ENCODE measurements at places on chromosomes 12 and 14.
A peak's percentile ranks its signal among the peaks of the same experiment; 100 is the strongest.

DNA sequence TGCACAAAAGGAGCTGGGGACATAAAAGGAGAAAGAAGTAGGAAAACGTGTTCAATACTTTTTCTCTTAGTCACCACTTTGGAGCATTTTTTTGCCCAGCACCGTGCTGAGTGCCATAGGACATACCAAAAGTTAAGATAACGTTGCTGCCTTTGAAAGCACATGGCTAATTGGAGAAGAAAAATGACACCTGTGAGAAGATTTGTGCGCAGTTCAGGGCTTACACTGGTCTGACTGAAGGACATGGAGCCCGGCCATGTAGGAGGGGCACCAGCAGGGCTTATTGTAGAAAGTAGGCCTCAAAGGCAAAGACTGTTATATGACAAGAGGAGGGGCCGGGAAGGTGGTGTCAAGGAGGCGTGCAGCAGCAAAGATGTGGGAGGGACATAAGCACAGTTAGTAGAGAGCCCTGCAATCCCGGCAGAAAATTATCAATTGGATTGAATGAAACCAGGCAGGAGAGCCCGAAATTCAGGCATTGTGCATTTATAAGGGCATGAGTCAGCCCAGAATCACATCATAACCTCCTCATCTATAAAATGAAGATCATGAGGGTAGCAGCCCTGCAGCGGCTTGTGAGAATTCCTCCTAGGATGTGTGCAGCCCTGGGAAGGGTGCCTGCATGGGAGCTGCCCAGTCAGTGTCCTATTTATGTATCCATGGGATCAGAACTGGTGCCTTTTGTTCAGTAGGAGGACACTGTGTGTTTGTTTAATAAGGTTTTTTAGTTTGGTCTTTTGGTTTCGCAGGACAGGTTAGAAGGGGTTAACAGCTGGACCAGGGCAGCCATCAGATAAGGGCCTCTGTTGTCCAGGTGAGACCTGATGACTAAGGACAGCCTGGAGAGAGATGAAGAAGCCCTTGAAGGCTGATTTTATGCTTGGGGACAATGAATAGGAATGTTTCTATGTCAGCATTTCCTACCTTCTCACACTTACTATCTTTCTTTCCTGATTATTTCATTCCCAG, 122.4 kb downstream of the GPR135 start:
- no peak for DNase-seq

- no peak for DNase-seq
These were observed 204.9 kb downstream of the DAD1 start for GRCh38 chr14:22384167-22384549.

- no peak for DNase-seq
These were observed 118.5 kb downstream of the RFLNA start for GRCh38 chr12:124413401-124413800.

DNA sequence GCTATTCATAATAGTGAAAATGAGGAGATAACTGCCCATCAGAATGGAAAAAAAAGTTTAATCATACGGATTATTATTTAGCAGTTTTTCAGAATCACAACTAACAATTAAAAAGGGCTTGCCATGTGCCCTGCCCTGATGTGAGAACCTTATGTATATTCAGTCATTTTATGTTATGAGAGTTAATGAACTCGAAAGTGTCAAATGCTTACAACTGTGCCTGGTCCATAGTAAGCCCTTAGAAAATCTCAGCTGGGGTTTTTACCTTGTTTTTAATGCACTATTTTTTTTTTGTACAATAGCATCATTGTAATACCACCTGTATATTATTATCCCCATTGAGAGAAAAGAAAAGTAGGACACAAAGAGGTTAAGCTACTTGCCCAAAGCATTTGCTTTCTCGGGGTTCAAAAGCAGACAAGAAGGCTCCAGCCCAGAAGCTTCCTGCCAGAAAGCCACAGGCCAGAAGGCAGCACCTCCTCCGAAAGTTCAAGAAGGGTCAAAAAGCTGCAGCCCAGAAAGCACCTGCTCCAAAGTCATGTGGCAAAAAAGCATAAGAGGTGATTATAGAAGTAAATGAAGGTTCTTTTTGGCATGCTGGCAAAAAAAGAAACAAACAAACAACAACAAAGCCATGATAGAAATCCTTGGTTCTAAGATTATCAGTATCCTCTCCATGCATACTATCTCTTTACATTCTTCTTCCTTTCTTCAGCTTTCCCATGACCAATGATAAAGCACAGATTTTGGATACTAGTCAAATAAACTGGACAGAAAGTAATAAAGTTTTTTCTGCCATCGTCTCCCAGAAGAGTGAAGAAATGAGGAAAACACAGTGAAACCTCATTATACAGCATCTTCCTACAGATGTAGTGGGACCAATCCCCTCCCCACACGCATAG, 59.1 kb upstream of the NAP1L1 start:
- no peak for DNase-seq

DNA sequence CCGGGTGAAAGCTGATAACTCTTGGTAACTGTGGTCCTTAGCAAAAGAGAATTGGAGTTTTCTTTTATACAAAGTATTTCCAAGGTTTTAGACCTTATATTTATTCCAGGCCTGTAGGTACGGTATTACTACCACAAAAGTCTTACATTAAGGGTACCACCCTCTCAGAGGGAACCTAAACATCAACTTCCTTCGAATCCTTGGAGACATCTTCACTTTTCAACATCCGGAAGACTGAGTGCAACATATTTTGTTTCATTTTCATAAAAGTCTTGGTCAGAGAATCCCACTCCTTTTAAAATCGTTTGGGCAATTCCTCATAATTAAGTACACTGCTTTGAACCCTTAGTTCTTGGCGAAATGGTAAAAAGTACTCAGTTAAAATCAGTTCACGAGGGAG, 1.2 kb downstream of the CNOT2 start:
- DNase-seq: no peak

- DNase-seq: no peak
These were observed 687.3 kb upstream of the MIS18BP1 start for GRCh38 chr14:45940318-45940717.

GRCh38 chr12:43571885-43572284, 19.9 kb upstream of the ADAMTS20 start:
- no peak for DNase-seq

DNA sequence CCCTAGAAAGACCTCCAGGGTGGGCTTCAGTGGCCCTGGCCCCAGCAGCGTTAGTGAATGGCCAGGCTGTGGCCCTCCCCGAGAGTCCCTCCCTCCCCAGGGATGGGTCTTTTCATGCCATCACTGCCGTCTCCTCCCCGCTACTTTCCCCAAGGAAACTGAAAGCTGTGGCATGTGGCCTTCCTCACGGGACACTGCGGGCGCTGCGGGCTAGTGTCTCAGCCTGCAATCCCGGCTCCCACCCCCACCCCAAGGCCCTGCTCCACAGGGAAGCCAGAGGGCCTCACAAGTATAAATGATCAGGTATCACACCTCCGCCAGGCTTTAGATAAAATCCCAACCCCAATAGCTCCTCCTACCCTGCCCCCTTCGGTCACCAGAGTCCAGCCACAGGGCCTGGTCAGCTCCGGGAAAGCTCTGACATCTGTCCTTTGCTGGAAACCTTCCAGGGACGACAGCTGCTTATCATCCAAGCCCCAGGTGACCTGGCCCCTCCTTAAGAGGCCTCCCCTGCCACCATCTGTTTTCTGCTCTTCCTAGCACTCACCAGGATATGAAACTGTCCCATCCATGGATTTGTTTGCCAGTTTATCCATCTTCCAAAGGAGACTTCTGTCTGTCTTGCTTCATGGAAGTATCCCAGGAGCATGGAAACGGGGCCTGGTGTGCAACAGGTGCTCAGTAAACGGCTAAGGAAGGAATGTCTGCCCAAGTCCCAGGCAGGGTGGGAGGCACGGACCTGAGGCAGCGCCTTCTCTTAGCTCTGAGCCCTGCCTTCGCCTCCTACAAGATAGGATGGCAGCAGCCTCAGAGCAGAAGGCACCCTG, 31.6 kb downstream of the CCDC85C start:
- DNase-seq: no peak

DNA sequence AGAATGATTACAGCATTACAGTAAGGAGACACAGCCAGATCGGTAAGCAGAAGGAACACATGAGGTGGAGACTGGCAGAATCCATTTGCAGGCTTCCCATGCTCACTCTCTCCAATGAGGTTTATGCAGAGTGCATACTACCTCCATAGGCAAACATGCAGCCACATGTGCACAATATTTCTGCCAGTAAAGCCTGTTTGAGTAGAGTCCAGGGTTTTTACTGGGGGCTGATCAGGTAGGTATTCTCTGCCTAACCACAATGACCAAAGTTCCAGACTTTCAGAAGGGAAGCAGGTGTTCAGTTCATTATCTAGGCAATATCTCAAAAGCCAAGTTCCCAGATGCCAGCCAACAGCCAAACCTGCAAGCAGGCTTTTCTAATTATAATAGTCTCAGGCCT, 31.1 kb downstream of the INTS13 start:
- DNase-seq: no peak

GRCh38 chr14:43640718-43641267, 866.3 kb downstream of the FSCB start:
- DNase-seq: no peak

DNA sequence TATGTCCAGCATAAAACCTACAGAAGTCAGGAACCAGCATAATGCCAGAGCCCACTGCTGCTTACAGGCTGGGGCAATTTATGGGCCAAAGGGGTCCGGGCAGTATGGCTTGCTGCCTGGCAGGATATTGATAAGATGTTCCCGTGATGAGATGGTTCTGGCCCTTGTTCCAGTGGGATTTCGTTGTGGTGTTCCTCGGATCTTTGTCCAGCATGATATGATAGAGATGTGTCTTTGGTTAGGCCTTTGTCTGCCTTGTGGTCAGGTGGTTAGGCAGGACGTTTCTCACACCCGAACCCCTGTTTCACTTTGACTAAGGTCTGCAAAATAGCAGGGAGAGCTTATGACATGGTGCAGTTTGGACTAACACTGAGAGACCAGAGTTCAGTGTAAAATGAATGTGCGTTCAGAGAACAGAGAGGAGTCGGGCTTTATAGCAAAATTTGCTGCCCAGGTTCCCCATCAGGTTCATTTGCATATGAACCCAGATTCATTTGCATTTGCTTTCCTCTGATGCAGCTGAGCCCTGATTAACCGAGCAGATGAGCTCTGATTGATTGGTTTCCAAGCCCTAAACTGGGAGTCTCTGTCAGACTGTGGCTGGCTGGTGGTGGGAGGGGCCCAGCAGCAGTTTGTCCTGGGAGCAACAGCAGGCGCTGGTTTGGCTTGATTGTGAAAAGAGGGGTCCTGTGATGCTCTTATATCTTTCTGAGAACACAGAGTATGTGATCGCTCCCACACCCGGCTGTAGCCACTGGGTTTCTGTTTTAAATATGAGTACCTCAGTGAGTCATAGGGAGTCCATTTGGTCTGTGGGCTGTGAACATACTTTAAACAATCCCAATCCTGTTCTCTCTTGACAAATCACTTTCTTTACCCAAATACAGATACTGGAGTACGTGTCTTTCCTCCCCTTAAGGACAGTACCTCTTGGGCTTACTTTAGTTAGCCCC, 156.3 kb upstream of the PZP start:
- DNase-seq: peak; percentile 50

DNA sequence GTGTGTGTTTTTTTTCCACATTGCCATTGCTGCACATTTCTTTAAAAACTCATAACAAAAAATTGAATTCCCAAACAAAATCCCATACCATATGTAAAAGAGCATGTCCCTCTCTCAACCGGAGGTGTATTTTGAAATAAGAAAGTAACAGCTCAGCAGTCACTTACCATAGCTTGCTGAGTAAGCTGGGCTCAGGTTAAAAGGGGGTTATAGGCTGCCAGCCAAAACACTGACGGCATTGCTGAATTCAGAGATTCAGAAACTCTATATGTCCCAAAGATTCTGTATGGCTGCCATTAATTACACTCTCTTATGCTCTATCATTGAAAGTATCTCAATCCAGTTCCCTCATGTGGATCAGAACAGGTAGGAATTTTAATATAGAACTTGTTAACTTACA, 276.0 kb downstream of the FOXG1 start:
- no peak for DNase-seq

- no peak for DNase-seq
These were observed 105.8 kb downstream of the PRKD1 start for GRCh38 chr14:29821661-29822429.

GRCh38 chr14:75871181-75871880, 110.5 kb downstream of the TGFB3 start:
- DNase-seq: no peak

DNA sequence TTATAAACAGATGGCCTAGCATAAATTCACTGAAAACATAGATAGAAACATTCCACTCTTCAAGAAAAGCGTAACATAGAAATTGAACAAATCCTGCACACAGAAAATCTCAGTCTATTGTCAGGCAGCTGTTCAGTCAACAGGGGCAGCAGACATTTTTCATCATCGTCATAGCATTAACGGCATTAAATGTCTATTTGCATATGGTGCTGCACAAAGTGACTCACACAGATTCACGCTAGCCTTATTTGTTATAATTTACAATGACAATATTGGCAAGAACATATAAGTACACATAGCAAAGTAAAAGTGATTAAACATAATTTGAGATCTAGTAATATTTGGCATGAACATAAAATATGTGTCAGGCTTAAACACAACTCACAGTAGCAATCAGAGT, 95.7 kb downstream of the CEP128 start:
- no peak for DNase-seq

GRCh38 chr14:88793259-88793625, 489 bp upstream of the EML5 start:
- DNase-seq: no peak

DNA sequence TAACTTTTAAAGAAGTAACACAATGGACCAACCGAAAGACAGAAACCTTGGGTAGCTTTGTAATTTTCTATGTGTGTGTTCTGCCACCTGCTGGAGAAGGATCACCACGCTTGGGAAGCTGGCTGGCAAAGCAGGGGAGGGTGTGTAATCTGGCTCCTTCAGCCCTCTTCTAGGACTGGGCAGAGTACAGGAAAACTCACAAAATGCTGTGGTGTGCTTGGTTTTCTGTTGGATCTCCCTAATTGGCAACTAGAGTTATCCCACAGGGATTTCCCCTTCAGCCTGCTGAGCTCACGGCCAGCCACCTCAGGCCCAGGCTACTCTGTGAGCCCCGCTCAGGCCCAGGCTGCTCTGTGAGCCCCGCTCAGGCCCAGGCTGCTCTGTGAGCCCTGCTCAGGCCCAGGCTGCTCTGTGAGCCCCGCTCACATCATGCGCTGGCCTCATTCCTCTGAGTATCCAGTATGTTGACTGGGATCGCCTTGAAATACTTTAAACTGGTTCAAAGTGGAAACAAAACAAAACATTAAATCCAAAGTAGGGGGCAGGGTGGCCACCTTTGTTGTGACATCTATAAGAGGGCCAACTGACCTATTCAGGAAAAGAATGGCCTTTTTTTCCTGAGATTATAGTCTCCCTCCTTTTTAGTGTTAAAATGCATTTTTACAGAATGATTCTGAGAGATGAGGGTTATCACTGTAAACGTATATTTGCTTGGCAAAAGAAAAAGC, 52.0 kb upstream of the RNU6-8 start:
- peak; percentile 54 for DNase-seq

- no peak for DNase-seq
These were observed 682 bp downstream of the BATF start for GRCh38 chr14:75522983-75523318.

GRCh38 chr12:121114806-121115205, 17.9 kb upstream of the P2RX7 start:
- DNase-seq: no peak

Data from activated naive CD4-positive, alpha-beta T cell treated with anti-CD3 and anti-CD28 coated beads, Interleukin-2, amount 50 U/mL, for 72 hours (primary cell).